CD14-positive monocyte (primary cell): ENCODE measurements at places on chromosomes 4 and X. TPM values are rescaled to one million over a fixed set of nuclear protein-coding genes. Genes with fewer than 3 reads are reported as not detected.

GRCh38 chr4:68466751-68467150 lies 19.5 kb downstream of the TMPRSS11E start:
- DNase-seq = no peak

GRCh38 chr4:75081561-75081960 lies 148.6 kb downstream of the PARM1 start:
- no peak for DNase-seq

DNA sequence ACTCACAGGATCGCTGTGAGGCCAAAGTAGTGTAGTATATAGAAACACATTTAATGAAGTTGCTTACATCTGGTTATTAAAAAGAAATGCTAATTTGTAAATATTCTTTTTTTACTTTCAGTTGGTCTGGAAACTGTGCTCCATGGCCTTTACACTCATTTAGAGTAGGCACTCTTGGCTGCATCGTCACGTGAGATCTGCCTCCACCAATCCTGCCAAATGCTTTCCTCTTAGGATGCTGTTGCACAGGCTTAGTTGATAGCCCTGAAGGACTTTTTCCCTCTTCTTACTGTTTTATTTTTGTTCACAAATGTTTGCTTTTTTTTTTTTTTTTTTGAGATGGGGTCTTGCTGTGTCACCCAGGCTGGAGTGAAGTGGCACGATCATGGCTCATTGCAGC lies 6.3 kb downstream of the CPE start:
- no peak for DNase-seq

GRCh38 chr4:128837679-128838078 lies 28.2 kb downstream of the JADE1 start:
- no peak for DNase-seq

DNA sequence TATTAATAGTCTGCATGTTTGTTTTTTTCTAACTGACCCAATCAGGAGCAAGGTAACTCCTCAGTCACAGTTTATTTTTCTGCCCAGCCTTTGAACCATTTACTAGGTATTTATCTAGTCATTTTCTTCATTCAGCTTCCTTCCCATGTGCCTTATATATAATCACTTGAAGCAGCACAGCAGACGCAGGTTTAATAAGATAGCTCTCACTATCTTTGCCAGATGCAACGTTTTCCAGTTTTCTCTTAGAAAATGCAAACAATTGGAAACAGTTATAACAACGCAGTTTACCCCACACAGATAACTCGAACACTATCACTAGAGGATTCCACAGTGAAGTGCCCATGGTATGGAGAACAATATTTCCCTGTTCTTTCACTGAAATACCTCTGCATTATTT lies 56.4 kb upstream of the NFKB1 start:
- DNase-seq = no peak

Gene L1CAM
- not detected for polyA plus RNA-seq

Gene LRIT3
- not detected for polyA plus RNA-seq

Gene AMOT
- polyA plus RNA-seq = not detected

Gene HSFX4
- polyA plus RNA-seq = not detected
